Urothelium cell line (cell line): ENCODE measurements at places on chromosomes 5 and 9.

GRCh38 chr9:79371948-79372555 is 199.7 kb upstream of the TLE4 start:
- DNase-seq = no peak

- DNase-seq = no peak
These were observed 28.5 kb downstream of the HRH2 start for GRCh38 chr5:175686396-175686795.

- no peak for DNase-seq
These were observed 488.6 kb upstream of the PTGER4 start for GRCh38 chr5:40191150-40191549.

- DNase-seq = no peak
These were observed 150.8 kb downstream of the GRIA1 start for GRCh38 chr5:153641183-153641688.

DNA sequence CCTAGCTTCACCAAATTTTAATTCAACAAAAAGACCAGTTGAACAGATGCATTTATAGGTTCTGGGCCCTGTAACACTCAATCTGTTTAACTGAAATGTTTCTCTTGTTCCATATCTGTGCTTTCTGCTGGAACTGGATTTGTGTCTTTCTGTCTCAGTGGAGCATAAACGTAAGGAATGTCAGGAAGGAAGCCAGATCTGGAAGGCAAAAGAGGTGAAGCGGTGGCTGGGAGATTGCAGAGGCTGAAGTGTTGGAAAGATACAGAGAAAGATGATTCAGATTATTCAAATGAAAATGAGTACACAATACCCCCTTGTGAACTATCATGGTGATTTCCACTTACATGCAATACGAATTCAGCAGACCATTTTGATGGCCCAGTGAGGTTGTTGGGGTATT is 406.8 kb downstream of the BRINP1 start:
- DNase-seq = no peak
